ENCODE measurements at places on chromosomes 16 and 17.

- DNase-seq, result peak; percentile 20
Measured at GRCh38 chr17:1907909-1908698, 78.3 kb downstream of the RPA1 start.

DNA sequence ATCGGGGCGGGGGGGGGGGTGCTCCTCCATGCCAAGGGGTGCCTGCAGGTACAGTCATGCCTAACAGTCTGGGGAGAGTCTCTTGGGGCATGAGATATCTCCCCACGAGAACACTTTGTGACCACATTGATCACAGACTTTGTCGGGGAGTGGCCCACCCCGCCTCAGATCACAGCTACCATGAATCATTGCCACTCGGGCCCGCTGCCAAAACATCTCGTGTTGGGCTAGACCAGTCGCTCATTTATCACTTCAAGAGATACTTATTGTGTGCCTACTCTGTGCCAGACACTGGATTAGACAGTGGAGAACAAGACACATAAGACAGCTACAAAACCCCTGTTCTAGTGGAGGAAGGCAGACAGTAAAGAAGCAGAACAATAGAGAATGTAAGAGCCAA, 72.6 kb downstream of the CLEC16A start:
- DNase-seq, result peak; percentile 91

GRCh38 chr16:9260666-9261065, 169.2 kb downstream of the HAPSTR1 start:
- no peak for DNase-seq

DNA sequence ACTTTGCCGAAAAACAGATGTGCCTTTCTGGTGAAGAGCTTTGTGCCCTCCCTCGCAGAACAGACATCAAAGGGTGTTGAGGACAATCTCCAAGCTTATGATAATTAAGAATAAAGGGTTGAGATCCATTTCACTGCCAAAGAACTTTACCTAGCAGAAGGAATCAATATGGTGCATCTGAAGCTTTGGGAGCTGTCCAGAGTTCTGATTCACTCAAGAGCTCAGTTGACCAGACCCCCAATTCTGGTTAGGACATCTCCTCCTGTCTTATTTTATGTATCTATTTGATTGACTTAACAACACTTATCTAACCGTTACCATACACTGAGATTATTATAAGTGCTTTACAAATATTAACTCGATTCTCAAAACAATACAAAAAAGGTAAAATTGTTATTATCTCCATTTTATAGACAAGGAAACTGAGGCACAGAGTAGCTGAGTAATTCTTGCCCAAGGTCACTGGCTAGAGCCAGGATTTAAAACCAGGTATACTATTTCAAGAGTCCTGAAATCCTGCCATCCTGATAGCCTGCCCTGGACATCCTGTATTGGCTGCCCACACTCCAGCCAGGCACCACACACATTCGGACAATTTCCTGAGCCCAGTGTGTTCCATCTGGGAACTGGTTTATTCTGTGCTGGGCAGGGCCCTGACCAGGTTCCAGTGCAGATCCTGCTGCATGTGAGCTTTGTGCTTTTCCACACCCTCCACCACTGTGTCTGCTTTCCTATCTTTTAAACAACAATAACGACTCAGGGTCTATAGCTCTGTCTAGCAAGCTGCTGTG, 29.8 kb downstream of the PITPNM3 start:
- peak; percentile 55 for DNase-seq

GRCh38 chr17:10022416-10022815, 117.3 kb upstream of the RCVRN start:
- DNase-seq, result no peak

DNA sequence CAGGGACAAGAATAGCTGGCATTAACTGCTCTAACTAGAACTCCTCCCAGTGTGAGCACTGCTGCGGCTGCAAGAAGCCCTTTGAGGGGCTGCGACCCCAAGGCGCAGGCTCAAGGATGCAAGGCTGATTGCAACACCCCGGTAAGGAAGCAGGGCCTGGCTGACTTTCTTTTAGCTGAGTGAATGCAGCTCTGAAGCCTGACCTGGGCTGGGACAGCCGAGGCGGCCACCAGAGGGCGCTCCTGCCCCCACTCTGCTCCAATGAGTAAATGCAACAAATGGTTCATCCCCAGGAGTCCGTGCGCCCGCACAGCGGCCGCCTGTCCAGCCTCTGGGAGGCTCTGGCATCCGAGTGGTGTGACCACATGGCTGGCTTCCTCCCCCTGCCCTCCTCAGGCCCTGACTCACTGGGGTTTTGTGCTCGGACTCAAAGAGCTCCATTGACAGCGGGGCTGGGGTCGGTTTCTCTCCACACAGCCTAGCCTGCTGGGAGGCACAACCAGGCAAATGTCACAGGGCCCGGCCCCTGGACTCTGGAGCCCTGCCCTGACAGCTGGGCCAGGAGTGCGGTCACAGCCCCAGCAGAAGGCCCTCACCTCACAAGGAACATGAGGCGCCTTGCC, at the start of gene SMIM5:
Gene SMIM5, plus strand, starts transcription at position 572 of the 623 bp plus-strand sequence. CDS start 6,768 bp downstream, outside the sequence.
- peak; percentile 91 for DNase-seq

DNA sequence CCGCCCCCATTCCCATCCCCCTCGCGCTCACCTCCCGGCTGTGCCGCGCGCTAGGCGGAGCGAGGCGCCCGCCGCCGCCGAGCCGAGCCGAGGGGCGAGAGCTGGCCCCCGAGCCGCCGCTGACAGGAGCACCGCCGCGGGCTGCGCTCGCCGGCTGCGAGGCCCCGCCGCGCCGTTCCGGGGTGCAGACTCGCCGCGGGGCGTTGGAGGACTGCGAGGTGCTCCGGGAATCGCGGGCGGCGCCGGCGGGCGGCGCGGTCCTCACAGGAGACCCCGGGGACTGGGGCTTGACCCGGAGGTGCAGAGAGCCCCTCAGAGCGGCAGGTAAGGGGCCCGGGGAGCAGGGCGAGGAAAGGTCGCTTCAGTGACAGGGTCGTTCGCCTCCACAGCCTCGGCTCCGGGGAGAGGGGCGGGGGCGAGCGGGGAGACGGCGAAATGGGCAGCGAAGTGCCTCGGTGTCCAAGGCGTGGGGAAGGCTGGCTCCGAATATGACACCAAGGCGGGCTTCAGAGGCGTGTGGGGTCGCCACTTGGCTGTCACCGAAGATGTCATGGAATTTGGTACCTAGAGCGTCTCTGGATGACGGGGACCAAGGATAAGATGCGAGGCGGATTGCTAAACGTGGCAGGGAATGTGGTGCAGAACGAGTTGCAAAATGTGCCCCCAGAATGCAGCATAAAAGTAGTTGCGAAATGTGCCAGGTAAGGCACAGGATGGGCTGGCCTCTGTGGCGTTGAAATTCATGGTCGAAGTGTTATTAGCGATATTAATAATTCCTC, 580 bp downstream of the TANC2 start:
- DNase-seq, result peak; percentile 54

GRCh38 chr16:11611871-11612664, 25.3 kb upstream of the LITAF start:
- peak; percentile 74 for DNase-seq

GRCh38 chr17:16989953-16990860, 18.3 kb upstream of the TNFRSF13B start:
- no peak for DNase-seq

GRCh38 chr17:64096037-64096436, 33.9 kb downstream of the ERN1 start:
- DNase-seq, result no peak

- no peak for DNase-seq
Measured at GRCh38 chr17:34201225-34201624, 53.9 kb upstream of the CCL2 start.

- no peak for DNase-seq
Measured at GRCh38 chr17:50585891-50586290, 25.4 kb downstream of the CACNA1G start.

DNA sequence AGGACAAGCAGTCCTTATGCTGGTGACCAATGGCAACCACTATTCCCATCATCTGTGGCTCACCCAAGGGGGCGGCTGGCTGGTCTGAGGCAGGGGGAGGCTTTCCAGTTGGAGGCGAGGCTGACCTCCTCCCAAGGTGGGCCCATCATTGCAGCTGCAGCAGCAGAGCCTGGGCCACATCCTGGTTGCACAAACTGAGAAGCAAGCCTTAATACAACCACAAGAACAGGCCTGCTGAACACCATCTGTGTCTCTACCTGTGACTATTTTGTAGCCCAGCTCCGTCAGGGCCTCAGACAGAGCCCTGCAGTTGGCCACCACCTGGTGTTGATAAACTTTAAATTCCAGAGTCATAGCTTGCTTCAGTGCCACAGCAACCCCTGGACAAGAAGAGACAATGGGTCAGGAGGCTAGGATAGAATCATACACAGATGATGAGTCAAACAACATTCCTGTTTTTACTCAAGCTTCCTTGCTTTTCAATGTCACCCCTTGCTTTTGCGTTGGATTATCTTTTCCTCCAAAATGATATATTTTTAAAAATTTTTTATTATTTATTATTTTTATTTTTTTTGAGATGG, 17.9 kb downstream of the SMCR8 start:
- no peak for DNase-seq

DNA sequence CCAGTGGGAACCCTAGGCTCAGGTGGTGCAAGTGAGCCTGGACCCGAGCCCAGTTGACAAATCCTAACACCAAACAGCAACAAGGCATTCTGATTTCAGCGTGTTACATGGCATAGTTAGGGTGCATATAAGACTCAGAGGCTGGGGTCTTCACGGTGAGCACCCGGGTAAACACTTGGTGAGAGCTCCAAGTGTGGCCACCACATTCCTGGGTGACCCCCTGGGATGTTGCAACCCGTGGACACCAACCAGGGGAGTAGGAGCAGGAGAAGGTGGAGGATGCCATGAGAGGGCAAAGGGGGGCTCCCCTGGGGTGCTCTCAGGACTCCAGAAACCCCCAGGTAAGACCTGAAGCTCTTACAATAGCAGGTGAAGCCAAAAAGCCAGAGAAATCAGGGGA, 69.9 kb upstream of the CDH5 start:
- no peak for DNase-seq

- peak; percentile 89 for DNase-seq
Measured at GRCh38 chr17:42183741-42184711, 1.2 kb downstream of the HCRT start.

GRCh38 chr17:4806456-4806776, 536 bp upstream of the PLD2 start:
- no peak for DNase-seq

DNA sequence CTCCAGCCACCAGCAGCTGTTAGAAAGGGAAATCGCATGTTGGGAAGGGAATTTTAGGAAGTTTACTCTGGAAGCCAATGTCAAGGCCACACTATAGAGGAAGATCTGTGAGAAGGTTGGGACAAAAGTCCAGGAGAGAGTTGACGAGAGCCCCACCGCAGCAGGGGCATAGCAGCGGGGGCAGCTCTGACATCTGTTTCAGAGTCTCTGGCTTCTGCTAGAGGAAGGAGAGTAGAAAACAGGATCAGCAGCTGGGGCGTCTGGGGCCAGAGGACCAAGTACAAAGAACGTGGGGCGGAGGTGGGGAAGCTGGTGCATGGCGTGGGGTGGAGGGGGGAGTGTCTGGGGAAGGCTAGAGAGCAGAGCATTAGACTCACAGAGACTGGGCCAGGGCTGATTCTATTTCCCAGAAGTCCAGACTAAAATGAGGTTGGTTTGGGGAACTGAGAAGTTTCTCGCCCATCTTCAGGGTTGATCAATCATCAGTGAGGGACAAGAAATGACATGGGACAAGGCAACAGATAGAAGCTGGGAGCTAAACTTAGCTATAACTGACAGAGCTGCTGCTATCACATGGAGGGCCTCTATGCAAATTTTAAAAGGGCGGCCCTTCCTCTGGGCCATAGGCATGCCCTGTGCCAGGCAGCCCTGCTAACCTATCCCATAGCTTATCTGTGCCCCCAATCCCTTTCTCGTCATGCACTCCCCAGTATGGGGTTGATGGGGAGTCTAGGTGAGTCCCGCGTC, 1.2 kb downstream of the RABEP2 start:
- peak; percentile 51 for DNase-seq

GRCh38 chr17:45016823-45017222, 34.6 kb downstream of the DCAKD start:
- DNase-seq, result peak; percentile 35

DNA sequence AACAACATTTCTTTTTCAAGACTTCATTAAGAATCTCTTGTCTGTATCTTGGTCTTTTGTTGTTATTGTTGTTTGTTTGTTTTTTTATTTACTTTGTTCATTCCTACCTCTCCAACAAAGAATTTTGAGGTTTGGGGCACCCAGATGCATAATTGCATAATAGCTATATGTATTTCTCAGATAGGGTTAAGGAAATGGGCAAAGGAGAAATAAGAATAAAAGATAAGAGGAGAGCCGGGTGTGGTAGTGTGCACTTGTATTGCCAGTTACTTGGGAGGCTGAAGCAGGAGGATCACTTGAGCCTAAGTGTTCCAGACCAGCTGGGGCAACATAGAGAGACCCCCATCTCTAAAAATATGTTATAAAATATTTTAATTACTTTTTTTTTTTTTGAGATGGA, 30.5 kb downstream of the CDH1 start:
- peak; percentile 68 for DNase-seq

DNA sequence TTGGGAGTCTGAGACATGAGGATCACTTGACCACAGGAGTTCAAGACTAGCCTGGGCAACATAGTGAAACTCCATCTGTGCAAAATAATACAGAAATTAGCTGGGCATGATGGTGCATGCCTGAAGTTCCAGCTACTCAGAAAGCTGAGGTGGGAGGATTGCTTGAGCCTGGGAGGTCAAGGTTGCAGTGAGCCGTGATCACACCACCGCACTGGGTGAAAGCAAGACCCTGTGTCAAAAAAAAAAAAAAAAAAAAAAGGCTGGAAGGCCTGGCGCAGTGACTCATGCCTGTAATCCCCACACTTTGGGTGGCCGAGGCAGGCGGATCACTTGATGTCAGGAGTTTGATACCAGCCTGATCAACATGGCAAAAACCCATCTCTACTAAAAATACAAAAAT, 8.1 kb downstream of the UBN1 start:
- DNase-seq, result no peak

DNA sequence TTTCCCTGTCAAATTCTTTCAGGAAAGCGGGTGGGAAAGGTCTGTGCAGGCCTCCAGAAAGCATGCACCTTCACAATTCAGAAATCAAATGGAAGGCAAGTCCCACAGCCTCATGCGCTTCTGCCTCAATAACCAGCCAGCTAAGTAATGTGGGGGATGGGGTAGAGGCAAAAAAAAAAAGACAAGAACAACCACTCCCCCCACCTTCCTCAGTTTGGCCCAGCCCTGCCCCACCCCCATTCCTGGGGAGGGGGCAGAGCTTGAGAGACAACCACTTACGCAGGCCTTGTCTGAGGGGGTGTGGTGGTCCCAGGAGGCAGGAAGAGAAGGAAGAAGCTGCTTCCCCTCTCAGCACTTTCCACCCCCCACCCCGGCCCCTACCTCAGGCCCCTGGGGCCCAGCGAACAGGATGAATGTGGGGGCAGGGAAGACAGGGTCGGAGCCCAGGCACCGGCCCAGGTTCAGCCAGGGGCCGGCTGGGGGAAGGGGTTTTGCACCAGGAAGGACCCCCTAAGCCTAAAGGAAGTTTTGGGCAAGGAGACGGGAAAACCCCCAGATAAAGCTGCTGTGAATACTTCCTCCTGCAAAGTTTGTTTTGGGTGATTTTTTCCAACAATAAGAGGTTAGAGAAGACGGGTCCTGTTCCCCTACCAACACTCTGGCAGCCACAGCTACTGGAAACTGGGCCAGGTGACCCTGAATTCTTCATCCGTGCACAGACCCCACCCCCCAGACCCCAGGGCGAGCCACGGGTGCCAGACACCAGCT, 1.2 kb downstream of the JUP start:
- peak; percentile 44 for DNase-seq

All from hematopoietic multipotent progenitor cell treated with erythropoietin and hydrocortisone succinate and interleukin-3 and kit ligand, for 6 days (in vitro differentiated cells).